Right ventricle myocardium inferior (tissue), 1 donor: ENCODE measurements at places on chromosomes 4 and X. TPM values are rescaled to one million over a fixed set of nuclear protein-coding genes. Genes with fewer than 3 reads are reported as not detected.

GRCh38 chr4:99845708-99846469, 29.3 kb downstream of the DAPP1 start:
- no peak for DNase-seq

DNA sequence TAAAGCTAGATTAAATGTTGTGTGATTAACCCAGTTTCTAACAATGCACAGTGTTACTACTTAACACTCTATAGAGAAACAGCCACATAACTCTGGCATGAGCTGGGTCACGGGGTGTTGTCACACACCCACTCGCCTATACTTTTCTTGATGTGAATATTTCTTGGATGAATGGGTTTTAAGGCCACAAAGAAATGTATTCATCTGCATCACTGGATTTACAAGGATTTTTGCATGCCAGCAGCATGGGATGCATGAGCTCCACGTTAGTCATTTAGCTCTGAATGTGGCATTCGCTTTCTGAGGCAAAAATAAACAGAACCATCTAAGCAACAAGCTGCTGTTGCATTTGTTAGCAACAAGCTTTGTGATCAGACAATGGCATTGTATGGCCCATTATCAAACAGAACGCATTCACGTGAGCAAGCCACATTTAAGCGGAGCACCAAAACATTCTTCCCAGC, 89.7 kb downstream of the LRP2BP start:
- no peak for DNase-seq

DNA sequence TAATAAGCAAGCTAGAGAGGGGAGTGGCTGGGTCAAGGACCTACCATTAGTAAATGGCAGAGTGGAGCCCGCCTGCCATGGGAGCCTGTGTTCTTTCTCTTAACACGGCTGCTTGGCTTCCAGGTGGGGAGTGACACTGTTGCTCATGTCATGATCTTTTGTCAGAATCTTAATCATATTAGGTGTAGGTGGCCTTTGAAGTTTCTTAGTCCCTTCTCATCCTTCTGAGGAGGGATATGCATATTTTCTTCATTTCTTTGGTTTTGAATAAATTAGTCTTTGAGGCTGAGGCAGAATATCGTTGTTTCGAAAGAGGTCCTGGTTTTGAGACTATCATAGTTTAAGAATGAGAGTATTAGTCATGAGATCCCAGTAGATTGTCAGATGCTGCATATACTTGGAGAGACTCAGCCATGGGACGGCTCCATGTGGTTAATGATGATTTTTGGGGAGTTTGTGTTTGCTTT, 28.9 kb downstream of the SNX25 start:
- no peak for DNase-seq

- DNase-seq, result no peak
Observed at GRCh38 chr4:82217986-82218715, 155.6 kb downstream of the HNRNPD start.

DNA sequence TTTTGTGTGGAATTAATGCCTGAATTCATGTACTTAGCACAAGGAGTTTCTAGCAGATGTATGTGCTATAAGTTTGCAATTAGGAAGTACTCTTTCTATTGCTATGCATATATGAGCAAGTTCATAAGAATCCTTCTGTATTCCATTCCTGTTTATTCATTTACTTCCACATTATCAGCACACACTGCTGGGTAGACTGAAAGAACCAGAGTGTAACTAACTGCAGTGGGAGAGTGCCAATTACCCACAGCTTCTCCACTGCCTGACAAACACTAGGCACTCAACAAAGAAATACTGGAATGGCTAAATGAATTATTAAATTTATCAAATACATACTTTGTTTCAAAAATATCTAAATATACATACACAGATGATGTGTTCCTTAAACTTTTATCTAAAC, 219.6 kb downstream of the CAMK2D start:
- no peak for DNase-seq

DNA sequence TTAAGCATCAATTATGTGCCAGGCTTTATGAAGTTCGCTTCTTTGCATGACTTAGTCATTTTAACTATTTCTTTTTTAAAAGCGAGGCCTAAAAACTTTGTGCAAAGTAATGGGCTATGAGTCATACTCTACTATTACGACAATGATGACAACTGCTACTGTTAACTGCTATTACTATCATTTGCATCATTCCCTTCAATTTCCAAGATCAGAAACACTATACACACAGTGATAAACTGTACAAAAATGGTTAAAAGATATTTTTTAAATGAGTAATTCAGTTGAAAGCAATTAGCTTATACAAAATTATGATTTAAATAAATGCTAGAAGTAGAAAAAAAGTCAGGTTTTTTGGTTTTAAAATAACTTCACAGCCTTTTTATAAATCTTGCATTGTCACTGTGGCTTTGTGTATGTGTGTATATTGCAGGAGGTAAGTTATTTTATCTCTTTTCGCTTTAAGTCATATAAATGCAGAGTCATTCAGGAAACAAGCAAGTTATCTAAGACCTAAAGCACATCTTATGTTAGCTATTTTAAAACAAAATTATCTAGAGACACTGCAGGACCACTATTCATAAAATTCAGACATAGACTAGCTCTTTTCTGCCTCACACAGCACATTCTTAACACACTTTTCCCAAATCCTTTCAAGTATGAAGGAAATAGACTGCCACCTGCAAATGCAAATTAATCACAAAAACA, 18.5 kb upstream of the CXCL3 start:
- no peak for DNase-seq

DNA sequence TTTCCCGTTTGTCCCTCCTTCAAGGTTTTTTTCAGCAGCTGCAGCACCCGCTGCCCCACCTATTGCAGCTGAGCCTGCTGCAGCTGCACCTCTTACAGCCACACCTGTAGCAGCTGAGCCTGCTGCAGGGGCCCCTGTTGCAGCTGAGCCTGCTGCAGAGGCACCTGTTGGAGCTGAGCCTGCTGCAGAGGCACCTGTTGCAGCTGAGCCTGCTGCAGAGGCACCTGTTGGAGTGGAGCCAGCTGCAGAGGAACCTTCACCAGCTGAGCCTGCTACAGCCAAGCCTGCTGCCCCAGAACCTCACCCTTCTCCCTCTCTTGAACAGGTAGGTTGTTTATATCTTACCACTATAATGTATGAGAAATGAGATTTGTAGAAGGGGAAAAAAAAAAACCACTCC, 4.5 kb downstream of the PRR27 start:
- DNase-seq, result peak; percentile 47

DNA sequence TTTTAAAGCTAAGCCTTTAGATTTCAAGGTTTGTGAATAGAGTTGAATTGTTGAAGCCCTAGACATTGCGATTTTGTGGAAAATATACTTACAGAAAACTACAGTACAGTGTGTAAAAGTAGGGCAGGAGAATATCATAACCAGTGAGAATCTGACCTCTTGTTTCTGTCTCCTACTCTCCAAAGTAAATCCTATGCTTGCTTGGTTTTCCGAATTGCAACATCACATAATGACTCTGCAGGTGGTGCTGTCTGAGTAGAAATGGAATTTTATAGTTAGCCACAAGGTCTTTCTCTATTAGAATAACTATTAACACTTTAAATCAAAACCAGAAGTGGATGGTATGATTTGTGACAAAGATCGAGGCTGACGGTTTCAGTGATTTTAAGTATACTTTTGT, 505.6 kb downstream of the RAPGEF2 start:
- DNase-seq, result no peak

- no peak for DNase-seq
Observed at GRCh38 chrX:47191331-47191730, 2.3 kb upstream of the UBA1 start.

GRCh38 chr4:74671080-74671698, 123.1 kb downstream of the BTC start:
- DNase-seq, result no peak

DNA sequence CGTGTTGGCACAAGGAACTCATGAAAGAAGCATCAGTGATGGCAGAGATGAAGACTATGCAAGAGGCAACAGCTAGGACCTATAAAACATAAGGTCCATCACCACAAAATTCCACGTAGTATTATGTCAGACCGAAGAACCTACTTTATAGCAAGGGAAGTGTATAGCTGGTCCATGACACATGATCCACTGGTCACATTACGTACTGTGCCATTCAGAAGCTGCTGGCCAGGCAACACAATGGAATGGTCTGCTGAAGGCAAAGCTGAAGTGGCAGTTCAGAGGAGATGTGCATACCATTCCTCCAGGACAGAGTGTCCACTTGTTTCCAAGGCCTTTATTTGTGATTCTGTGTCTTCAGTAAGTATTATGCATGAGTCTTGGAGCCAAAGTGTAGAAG, 215.5 kb upstream of the UGT8 start:
- DNase-seq, result no peak

DNA sequence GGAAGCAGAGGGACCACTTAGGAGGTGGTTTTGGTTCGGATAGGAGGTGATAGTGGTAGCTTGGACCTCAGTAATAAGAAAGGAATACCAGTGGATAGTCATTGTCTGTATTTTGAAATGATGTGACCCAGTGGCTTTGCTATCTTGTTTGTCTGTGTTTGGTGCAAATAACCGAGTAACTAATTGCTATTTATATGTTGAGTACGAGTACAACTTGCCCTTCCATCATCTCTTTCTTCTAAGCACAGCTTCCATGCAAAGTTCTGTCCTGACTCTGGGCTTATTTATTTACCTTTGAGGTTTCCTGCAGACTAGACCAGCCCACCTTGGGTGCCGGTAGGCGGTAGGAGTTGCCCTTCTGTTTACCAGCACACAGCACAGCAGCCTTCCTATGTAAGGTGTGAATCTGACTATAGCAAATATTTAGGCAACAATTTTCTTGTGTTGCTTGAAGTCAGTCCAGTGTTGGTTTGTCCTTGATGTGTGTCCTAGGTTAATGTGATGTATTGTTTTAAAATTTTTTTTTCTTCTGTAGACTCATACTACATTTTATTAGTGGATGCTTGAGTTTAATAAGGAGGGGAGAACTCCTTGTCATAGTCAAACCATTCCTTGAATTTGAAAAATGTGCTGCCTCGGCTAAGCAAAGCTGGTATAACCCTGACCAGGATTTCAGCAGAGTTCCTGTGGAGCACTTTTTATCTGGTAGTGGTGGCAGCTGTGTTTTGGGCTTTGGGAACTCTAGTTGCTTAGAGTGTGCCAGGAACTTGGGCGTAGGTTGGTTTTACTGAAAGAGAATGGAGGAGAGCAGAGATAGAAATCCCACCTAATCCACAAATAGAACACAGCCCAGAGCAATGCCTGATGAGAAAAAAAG, 21.9 kb downstream of the PTTG2 start:
- DNase-seq, result no peak

DNA sequence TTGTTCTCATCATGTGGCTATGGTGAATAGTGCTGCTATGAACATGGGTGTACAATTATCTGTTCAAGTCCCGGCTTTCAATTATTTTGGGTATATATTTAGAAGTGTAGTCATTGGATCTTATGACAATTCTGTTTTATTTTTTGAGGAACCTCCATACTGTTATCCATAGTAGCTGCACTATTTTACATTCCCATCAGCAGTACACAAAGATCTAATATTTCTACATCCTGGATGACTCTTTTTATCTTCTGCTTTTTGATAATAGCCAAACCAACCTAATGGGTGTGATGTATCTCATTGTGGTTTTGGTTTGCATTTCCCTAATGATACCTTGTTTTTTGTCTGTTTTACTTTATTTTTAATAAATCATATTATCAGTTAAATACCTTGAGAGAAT, 12.9 kb upstream of the IL13RA1 start:
- no peak for DNase-seq

DNA sequence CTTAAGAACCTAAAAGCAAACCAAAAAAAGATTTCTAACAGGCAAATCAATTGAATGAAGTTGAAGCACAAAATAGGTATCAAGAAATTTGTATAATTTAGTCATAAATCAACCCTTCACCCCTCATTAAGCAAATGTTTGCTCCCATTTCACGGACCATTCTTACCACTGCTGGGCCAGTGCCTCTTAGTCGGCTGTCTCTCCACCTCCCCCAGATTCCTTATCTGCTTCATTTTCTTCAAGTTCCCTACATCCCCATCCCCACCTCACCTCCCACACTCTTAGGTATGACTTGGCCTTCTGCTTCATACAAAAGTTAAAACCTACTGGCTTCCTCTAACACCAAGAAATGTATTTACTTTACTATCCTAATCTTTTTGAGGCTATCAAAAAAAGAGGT, 11.8 kb downstream of the AASDH start:
- DNase-seq, result no peak

- no peak for DNase-seq
Observed at GRCh38 chr4:14403132-14403531, 599.1 kb upstream of the CPEB2 start.

GRCh38 chr4:53371843-53372521, 5.5 kb upstream of the FIP1L1 start:
- DNase-seq, result no peak

GRCh38 chr4:144171697-144172096, 31.2 kb upstream of the GYPA start:
- DNase-seq, result no peak

DNA sequence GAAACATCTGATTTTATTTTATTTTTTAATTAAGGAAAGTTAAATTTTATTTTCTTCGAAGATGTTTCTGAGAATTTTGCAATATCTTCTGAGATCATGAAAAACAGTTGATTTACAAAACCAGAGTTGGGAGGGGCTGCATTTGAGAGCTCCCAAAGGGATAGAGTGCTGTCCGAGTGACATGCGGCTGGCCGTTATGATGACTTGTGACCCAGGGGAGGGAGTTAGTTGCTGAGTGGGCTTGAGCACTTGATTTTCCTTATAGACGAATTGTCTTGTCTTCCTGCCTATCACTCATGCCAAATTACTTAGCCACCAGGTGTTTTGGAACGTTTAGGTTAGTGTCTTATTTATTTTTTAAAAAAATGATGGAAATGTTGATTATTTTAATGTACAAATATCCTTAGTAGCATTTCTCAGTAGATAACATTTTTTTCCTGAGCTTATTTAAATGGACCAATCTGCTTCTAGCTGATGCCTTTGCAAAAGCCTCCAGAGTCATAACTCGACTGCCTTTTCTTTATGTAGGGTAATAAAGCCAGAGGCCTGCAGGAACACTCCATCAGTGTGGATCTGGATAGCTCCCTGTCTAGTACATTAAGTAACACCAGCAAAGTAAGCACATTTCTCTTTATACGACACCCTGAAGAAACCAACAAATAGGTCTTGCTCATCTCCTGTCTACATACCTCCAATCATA, 85.2 kb downstream of the PTTG2 start:
- DNase-seq, result no peak

- DNase-seq, result no peak
Observed at GRCh38 chr4:122450847-122451246, 5.7 kb downstream of the IL2 start.

- DNase-seq, result no peak
Observed at GRCh38 chr4:84855774-84856173, 110.7 kb downstream of the WDFY3 start.

GRCh38 chr4:74447636-74448233, 2.8 kb downstream of the AREG start:
- no peak for DNase-seq

SULT1E1 gene
- not detected for total RNA-seq

HERC5 gene
- total RNA-seq, result 1.6 TPM

SMIM31 gene
- total RNA-seq, result not detected

MAGEA9B gene
- total RNA-seq, result not detected

YTHDC1 gene
- total RNA-seq, result 52.0 TPM

ATP2B3 gene
- not detected for total RNA-seq

GYPE gene
- 0.24 TPM for total RNA-seq

NR0B1 gene
- not detected for total RNA-seq
